Myocyte (in vitro differentiated cells): ENCODE measurements at places on chromosomes 16 and 17. TPM values are rescaled to one million over a fixed set of nuclear protein-coding genes. Genes with fewer than 3 reads are reported as not detected.

AP1G1 gene
- total RNA-seq: 56.2 and 60.6 TPM in 2 replicates

CHST4 gene
- not detected in 2 replicates for total RNA-seq

LITAFD gene
- not detected in 2 replicates for total RNA-seq

ZNF205 gene
- 29.2 and 33.3 TPM in 2 replicates for total RNA-seq

FBXO39 gene
- not detected in 2 replicates for total RNA-seq

TRIM72 gene
- 331 and 408 TPM in 2 replicates for total RNA-seq

KRTAP4-9 gene
- total RNA-seq: not detected in 2 replicates

DNA sequence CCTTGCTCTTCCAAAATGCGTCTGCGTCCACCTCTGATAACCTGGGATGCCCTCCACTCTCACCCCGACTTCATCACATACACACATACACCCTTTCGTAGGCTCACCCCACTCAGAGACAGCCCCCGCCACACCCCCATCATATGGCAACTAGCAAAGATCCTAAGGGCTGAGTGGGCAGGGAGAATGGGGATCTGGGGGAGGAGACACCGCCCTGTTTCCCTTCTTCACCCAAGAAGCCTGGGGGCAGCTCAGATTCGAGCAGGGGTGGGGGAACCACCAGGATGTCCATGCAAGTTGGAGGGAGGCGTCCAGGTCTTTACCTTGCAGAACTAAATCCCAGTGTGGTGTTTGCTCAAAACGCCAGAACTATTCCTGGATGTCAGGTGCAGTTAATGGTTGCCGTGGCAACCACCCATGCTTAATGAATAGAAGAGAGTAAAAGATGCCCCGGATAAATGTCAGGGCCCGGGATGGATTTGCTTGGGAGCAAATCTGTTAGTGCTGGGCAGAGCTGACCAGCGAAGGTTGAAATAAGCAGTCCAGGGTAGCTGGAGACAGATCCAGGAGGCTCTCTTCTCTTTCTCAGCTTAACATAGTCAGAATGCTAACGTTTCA lies 72.8 kb downstream of the CACNG3 start:
- DNase-seq: no peak

- no peak for DNase-seq
Observed at GRCh38 chr16:75376475-75377161, 56.7 kb downstream of the CFDP1 start.

DNA sequence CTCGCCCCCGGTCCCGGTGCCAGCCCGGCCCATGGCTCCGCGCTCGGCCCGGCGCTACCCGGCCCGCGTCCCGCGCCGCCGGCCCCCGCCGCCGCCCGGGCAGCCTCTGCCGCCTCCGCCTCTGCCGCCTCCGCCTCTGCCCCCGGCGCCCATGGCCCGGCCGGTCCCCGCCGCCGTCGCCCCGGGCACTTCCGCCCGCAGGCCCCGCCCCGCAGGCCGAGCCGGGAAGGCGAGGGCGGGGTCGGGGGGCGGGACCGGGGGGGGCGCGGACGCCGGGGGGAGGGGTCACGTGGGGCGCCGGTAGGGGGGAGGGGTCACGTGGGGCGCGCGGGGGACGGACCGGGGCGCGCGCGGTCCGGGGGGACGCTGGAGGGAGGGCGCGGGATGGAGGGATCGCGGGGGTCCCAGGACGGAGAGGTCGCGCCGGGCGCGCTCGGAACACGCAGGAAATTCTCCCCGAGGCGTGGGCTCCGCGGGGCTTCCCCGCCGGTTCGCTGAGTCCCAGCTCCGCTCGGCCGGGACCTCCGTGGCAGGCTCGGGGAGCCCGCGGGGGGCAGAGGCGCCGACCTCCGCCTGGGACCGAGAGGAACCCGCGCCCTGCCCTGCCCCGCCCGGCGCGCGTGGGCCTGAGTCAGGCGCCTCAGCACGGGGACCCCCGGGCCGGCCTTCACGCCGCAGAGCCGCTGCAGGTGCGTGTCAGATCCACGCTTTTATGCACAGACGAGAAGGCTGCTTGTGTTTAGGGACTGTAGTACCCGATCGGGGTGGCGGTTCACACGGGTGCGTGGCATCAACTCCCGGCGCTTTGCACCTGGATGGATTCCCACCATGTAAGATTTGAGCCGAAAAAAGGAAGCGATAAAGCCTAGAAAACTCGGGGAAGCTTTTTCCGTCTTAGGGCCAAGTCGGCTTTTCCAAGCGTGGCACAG lies at the start of gene PGAP6:
TSS of gene PGAP6 (minus strand) at position 190 of the 929 bp plus-strand sequence. CDS start at position 33, 157 bp downstream.
- DNase-seq: peak; percentile 69

DNA sequence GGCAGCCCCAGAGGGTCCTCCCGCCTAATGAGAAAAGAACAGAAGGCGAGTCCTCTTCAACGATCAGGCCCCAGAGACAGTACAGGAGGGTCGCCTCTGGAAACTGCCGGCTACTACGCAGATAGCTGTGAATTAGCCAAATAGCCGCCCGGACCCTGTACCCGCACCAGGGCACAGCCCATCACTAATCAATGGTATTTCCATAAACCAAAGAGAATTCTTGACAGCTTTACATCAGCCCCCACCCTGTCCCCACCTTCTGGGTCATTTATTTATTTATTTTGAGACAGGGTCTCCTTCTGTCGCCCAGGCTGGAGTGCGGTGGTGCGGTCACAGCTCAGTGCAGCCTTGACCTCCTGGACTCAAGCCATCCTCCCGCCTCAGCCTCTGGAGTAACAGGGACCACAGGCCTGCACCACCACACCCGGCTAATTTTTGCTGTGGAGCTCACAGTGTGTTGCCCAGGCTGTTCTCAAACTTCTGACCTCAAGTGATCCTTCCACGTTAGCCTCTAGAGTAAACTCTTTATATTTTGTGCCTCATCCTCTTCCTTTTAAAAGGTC lies 805 bp upstream of the CLCN7 start:
- no peak for DNase-seq

GRCh38 chr16:82699711-82700495 lies 73.1 kb downstream of the CDH13 start:
- DNase-seq: peak; percentile 64

- no peak for DNase-seq
Observed at GRCh38 chr16:57629516-57630406, 1.3 kb downstream of the ADGRG1 start.

DNA sequence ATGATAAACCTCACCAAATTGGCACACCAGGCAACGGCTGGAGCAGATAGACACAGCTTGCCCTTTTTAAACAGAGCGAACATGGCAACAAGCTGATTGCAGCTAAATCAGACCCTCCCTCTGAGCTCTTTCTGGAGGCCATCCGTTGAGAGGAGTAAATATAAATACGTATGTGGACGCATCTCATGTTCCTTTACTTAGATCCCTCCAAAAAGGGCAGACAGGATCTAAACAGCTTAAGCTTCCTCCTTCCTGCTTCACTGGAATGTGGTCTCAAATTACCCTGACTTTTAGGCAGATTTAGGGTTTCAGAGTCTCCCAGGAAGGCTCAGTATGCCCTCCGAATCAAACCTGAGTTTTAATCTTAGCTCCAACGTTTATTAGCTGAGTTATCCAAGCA lies 204.7 kb upstream of the GOT2 start:
- DNase-seq: no peak

DNA sequence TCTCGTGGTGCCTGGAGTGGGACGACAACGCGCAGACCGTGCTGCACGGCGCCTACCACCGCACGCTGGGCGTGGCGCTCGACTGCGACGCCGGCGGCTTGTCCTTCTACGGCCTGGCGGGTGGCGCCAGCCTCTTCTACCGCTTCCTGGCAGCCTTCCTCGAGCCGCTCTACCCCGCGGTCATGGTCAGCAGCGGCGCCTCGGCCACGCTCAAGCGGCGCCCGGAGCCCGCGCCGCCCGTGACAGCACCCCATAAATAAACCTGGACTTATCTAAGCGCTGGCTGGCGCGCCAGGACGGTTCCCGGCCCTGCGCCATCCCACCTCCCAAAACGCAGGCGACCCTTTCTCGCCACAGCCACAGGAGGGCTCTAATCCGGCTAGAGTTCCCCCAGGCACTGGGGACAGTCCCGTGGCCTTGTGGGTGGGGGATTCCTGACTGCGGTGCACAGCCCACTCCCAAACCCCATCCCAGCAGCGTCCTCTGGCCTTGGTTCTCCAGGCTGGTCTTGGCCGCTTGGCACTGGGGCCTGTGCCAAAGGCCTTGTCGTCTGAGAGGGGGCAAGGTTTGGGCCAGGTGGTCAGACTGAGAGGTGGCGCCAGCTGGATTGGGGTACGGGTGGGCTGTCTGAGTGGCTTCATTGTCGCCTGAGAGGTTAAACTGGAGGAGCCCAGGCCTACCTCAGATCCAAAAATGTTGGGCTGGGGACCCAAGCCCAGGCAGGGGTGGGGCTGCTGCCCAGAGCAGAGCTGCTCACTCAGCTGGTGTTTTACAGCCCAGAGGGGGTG lies 10.1 kb upstream of the SLC16A5 start:
- no peak for DNase-seq

- no peak for DNase-seq
Observed at GRCh38 chr16:72814226-72814625, 233.7 kb downstream of the ZFHX3 start.

DNA sequence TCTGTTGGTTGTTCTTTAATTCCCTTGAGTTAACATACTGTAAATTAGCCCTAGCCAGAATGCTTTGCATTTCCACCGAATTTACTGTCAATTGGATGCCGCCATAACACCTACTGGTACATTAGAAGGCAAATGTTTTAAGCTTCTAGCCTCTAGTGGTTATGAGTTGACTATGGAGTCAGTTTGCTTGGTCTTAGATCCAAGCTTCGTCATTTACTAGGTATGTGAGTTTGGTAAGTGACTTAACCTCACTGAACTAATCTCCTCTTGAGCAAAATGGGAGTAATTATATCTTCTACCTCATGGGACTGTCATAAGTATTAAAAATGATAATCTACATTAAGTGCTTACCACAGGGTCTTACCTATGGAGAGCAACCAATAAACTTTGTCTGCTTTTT lies 20.4 kb upstream of the CDH11 start:
- DNase-seq: peak; percentile 45

DNA sequence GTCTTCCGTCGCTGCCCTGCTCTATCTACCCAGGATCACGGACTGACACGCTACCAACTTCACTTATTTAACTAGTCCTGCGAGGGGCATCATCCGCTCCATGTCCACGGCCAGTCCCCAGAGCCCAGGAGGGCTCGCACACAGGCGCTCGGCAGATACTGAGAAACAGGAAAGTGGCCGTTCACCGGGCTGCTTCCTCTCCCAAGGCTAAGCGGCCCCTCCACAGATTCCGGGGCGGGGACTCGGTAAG lies 388 bp downstream of the OXLD1 start:
- no peak for DNase-seq

GRCh38 chr17:9904277-9905077 lies 594 bp downstream of the RCVRN start:
- DNase-seq: no peak

DNA sequence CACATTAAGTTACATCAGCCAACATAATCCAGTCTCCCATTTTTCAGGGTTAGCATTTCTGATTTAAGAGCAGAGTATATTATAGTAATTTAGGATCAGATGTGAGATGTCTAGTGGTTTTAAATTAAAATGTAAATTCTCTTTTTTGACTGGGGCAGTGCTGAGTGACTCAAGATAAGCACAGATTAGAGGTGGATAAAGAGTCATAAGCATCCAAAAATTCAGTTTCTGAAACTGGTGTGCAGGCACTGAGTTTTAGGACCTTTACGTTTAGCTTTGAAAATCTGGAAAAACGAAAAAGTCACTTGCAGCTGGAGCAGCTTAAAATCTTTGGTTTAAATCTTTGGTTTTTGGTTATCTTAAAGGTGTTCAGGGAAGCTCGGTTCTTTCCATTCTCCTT lies 190.7 kb downstream of the FTO start:
- DNase-seq: no peak
